ENCODE measurements at places on chromosomes 1 and 21. TPM values are rescaled to one million over a fixed set of nuclear protein-coding genes. Genes with fewer than 3 reads are reported as not detected.

RASAL2 gene
- total RNA-seq: 8.3 TPM

TMEM79 gene
- 7.0 TPM for total RNA-seq

KCNN3 gene
- 1.5 TPM for total RNA-seq

MROH7 gene
- total RNA-seq: not detected

DNA sequence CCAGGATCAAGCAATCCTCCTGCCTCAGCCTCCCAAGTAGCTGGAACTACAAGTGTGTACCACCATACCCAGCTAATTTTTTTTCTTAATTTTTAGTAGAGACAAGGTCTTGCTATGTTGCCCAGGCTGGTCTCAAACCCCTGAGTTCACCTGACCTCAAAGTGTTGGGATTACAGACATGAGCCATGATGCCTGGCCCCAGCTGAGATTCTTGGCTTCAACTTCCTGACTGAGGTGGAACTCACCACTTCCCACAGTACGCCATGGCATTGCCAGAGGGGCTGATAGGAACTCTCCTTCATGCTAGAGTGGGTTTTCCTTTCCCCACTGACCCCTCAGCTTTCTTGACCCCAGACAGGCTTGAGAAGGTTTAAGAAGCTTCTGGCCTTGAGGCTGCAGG is 251.0 kb upstream of the CSF3R start:
- DNase-seq: no peak

DNA sequence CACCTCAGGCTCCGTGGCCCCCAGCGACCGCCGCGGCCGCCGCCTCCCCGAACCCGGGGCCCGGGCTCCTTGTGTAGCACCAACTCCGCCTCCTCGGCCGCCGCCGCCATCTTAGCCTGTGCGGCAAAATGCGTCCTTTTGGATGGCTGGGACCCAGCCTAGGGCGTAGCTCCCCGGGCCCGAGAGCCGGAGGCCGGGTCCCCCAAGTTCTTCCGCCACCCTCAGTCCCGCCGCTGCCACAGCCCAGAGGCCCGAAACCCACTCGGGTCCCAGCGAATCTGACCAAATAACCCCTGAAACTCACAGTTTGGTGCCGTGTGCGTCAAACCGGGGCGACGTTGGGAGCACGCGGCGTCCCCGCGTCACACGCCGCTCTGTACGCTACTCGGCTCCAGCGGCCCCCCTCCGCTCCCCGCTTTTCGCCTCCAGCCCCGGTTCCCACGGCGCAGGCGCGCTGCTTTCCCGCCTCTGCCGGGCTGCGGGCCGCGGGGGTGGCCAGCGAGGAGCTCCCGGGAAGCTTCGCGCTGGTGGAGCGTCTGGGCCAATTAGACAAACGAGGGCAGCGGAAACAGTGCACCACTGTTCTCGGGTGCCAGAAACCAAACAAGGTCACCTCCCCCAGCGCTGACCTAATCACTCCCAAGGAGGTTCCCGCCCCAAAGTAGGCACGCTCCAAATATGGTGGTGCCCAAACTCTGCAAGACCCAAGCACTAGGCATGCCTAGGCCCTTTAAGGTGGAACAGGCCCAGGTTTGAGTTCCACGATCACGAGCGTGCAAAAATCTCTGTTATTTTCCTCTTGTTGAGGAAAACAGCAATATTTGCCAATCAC is at the start of gene ZNF644:
Gene ZNF644 (minus strand): TSS at position 350 of the 832 bp plus-strand sequence. CDS start 39,682 bp downstream, outside the sequence.
- DNase-seq: peak; percentile 95

DNA sequence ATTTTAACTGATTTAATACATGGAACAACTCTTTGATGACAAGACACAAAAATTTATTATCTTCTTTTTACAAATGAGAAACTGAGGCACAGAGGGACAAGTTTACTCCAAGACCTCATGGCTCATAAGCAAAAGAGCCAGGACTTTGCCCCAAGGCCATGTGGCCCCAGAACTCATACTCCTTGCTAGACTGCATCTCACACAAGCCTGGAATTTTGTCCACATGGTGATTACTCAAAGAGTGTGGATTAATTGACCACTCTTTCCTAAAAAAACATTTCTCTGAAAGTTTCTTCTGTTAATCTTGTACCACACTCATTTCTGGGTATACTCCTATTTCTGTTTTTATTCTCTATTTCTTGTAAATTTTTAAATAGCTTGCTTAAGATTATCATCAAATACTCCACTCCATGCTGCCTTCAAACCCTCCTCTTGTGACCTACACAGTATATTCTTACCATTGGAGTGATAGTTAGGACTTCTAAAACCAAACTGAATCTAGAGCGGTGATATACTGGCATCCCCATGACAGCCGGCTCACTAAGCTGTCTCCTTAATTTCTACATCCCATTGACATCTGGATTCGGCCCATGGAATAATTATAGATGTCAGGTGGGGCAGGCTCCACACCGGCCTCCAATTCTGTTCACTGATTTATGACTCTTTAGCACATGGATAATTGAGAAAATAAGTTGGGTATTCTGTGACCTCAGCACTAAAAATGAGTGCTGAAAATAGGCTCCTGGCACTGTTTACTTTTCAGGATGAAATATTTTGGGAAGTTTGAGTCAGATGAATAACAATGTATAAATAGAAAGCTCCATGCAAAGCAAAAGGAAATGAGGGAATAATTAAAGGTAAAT is 16.1 kb downstream of the RGS4 start:
- DNase-seq: no peak

DNA sequence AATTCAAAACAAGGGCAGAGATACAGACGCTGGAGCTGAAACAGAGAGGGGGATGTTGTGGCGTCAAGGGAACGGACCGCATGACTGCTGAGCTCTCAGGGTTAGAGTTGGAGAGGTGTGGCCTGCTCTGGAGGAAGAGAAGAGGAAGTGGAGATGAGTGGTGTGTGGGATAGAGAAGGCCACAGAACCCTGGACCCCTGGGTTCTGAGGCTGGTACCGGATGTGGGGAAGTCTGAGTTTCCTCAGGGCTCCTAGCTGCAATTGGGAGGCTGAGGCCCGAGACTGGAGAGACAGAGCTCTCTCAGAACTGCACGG is 1.8 kb downstream of the BCAN start:
- DNase-seq: no peak

- DNase-seq: no peak
Measured at GRCh38 chr1:155141749-155142148, 1.4 kb upstream of the DPM3 start.

- no peak for DNase-seq
Measured at GRCh38 chr1:198977909-198978308, 339.1 kb downstream of the PTPRC start.

GRCh38 chr1:37482796-37483744 is 8.7 kb downstream of the ZC3H12A start:
- DNase-seq: no peak

DNA sequence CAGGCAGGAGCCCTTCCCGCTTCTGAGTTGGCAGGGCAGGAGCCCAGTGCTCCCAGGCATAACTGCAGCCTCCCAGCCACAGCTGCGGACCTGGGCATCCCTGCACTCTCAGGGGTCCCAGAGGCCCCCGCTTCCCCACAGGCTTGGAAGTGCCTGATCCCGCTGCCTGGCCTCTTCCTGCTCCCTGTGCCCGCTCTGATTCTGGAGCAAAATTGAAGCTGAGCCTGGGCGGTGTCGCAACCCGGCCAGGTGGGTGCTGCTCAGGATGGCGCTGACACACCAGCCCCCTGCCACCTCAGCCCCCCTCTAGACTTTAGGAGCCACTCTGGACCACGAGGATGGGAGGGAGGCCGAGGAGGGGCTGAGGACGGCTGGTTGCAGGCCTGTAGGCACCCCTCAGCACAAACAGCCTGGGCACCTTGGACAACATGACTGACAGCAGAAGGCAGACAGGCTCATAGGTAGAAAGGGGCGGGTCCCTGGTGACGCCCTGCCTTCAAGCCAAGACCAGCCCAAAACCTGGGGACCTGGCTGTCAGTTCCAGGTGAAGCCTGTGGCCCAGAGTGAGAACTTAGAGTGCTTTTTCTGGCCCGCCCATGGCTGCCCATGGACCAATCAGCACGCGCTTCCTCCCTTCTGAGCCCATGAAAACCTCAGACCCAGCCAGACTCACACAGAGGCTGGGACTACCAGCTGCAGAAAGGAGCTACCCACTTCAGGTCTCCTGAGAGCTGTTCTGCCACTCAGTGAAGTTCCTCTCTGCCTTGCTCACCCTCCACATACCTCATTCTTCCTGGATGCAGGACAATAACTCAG is 7.2 kb downstream of the HLCS start:
- no peak for DNase-seq

DNA sequence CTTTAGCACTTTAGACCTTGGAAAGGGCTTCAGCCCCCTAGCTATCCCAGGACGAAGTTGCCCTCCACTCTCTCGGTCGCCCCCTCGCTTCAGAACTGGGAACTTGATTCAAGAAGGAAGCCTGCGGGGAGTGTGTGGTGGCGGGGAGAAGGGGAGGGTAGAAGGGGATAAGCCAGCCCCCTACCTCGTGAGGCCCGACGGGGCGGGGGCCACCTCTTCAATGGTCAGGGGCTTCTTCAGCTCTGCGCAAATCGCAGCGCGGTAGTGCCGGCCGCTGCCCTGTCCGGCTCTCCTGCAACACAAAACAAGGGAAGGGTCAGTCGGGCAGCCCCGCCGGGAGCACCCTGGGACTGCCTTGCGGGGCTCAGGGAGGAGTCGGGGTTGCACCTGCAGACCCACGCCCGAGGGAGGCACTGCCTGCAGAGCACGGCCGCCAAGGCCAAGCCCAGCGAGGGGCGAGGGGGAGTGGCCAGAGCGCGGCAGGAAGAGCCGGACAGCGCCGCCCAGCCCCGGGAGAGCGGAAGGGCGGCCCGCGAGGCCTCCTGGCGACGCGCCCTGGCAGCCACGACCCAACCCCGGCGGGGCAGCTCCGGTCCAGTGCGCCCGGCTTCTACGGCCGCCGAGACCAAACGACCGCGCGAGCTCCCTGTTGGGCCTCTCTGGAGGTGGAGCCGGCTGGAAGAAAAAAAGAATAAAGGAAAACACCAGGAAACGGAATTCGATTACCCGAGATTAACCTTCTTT is 56.2 kb upstream of the RASAL2 start:
- peak; percentile 40 for DNase-seq

DNA sequence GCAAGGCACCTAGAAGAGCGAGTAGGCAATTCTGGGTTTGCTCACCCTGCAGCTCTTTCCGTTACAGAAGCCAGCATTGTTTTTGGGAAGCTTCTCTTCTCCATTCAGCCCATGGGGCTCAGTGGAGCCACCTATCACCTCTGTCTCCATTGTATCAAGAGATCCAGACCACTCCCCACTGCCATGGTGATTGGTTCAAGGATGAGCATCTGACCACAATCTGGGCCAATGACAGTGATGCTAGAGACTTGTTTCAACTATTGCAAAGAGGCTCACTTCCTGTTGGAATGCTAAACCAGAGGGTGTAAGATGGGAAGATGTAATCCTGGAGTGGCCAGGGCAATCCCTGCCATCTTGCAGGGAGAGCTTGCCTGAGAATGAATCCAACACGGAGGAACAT is 6.6 kb downstream of the SPATA21 start:
- peak; percentile 48 for DNase-seq

GRCh38 chr1:6183520-6183989 is 3.4 kb upstream of the CHD5 start:
- DNase-seq: no peak

- peak; percentile 76 for DNase-seq
Measured at GRCh38 chr1:56578963-56579875, at the start of gene PLPP3. TSS of gene PLPP3 (minus strand) at chr1:56579563. CDS start at chr1:56579016, 547 bp downstream.

DNA sequence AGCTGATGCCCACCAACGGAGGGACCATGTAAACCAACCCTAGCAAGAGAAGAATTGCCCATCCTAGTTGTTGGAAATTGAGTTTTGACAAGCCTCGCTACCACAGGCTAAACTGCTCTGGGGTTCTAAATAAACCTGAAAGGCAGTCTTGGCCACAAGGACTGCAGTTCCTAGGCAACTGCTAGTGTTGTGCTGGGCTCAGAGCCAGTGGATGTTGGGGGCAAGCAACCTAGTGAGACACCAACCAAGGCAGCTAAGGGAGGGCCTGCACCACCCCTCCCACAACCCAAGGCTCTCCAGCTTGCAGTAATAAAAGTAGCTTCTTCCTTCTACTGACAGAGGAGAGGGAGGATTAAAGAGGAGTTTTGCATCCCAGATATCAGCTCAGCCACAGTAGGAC is 102.4 kb upstream of the PKN2 start:
- no peak for DNase-seq

- no peak for DNase-seq
Measured at GRCh38 chr1:89698020-89698560, 65.2 kb downstream of the LRRC8C start.

DNA sequence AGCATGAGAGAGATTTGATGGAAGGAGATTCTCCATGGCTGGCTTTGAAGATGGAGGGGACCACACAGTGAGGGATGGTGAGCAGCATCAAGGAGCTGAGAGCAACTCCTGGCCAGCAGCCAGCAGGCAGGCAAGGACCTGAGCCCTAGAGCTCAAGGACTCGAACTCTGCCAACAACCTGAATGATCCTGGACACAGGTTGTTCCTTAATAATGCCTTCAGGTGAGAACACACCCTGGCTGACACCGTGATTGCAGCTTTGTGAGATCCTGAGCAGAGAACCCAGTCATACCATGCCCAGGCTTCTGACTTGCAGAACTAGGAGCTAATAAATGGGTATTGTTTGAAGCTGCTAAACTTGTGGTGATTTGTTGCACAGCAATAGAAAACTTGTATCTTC is 183.1 kb downstream of the LMX1A start:
- DNase-seq: no peak

DNA sequence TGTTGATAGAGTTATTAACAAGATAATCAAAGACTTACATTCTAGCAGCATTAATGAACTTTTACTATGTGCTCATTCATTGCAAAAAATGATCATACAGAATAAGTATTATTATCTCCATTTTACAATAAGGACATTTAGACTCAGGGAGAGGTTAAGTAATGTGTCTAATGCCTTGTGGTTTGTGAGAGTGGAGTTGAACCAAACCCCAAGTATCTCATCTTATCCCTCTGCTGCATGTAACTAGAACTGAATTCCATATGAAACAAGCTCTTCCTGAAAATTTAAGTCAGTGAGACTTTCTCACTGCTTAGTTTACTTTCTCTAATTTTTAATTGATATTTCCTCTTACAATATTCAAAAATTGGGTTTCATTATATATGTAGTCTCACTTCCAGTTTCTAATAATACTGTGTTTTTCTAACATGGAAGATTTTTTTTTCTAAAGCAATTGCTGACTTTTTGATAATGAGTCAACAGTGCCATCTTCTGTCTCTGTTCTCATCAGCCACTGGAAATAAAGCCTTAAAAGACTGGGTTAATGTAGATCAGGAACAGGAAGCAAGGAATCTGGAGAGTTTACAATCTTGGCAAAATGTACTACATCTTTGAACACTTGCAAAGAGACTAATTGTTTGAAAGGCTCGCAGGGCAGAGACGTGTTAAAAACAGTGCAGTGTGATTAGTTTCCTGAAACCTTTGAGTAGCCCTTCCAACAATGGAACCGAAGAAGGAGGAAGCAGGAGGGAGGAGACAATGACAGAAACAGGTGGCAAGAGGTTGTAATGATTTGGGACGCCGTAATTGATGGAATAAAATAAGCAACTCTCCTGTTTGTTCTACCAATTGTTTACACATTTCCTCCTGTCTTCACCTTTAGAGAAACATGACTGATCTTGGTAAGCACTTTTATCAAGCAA is 567.6 kb downstream of the MRPL39 start:
- DNase-seq: peak; percentile 22

- peak; percentile 35 for DNase-seq
Measured at GRCh38 chr1:41898191-41898713, 20.5 kb downstream of the HIVEP3 start.

GRCh38 chr21:34528131-34528561 is 16.1 kb upstream of the KCNE1 start:
- DNase-seq: no peak

GRCh38 chr1:193104502-193104906 is 710 bp downstream of the GLRX2 start:
- peak; percentile 60 for DNase-seq

- DNase-seq: no peak
Measured at GRCh38 chr1:6972399-6972798, 187.1 kb downstream of the CAMTA1 start.

GRCh38 chr1:184352776-184353175 is 34.1 kb upstream of the C1orf21 start:
- DNase-seq: no peak
